NCI-H1694 (cell line): ENCODE measurements at places on chromosomes 1 and 21.

- DNase-seq = no peak
These were observed 9.5 kb downstream of the ZBTB7B start for GRCh38 chr1:155012026-155012546.

DNA sequence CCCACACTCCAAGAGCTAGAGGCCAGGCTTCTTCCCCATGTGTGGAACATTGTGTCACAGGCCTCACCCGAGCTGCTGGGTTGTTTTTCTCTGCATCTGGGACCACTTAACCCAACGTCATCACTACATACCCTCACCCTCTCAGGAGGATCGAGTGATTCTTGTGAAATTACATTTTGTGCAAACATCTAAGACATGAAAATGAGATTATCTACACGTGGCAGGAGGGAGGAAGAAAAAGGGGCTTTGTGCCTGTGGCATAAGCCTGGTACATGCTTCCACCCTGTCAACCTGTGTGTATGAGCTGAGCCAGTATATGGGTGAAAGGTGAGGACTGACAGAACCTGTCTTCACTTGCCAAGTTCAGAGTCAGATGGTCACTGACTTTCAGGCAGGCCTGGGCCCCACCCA, 1.6 kb downstream of the CPT2 start:
- DNase-seq = no peak

DNA sequence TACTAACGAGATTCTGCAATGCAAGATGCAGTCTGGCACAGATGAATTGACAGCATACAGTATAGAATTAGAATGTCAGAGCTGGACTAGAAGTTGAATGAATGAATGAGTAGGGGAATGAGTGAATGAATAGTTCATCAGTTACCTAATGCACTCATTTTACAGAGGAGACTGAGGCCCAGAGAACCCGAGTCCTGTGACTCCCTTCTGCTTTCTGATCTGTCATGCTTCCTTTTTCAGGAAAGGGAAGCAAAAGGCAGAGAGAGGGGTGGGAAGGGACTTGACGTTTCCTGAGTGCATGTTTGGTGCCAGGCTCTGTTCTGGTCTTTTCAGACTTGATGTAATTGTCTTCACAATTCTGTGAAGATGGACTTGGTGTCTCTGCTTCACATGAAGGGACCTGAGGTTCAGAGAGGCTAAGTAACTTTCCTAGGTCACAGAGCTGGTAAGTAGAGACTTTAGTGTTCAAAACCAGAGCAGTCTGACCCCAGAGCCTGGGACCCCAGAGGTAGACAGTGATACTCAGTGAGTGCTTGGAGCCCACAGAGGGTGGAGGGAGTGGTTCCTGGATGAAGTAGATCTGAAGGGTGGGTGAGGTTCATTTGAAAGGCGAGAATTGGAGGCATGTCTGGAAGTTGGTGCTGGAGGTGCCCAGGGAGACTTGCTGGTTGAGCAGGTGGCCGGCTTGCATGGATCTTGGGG, 8.0 kb upstream of the MEX3A start:
- DNase-seq = no peak

DNA sequence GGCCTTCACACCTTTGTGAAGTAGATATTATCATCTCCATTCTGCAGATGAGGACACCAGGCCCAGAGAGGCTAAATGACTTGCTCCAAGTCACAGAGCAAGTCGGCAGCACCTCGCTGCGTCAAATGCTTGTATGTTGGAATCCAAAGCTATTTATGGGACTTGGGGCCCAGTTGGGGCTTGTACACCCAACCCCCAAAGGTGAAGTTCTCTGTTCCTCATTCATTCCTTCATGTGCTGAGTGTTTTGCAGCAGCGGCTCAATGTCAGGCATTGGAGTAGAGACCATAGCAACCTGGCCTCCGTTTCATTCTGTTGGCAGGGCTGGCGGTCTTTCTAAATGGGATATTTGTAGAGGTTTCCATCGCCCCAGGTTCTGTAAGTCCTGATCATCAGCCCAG, 113.4 kb upstream of the SLC25A33 start:
- no peak for DNase-seq

GRCh38 chr1:202361701-202362100, 13.2 kb downstream of the PPP1R12B start:
- no peak for DNase-seq

- DNase-seq = peak; percentile 43
These were observed 36.7 kb downstream of the ERI3 start for GRCh38 chr1:44318097-44319088.

GRCh38 chr1:40313329-40313957, 3.6 kb downstream of the COL9A2 start:
- no peak for DNase-seq

GRCh38 chr1:70090141-70090540, 115.2 kb downstream of the LRRC40 start:
- DNase-seq = no peak

GRCh38 chr1:63821091-63822005, 47.5 kb downstream of the ROR1 start:
- no peak for DNase-seq

- peak; percentile 52 for DNase-seq
These were observed 40.4 kb downstream of the KIAA0040 start for GRCh38 chr1:175152006-175152652.

- DNase-seq = no peak
These were observed 59.3 kb downstream of the SLC37A1 start for GRCh38 chr21:42572906-42573495.

DNA sequence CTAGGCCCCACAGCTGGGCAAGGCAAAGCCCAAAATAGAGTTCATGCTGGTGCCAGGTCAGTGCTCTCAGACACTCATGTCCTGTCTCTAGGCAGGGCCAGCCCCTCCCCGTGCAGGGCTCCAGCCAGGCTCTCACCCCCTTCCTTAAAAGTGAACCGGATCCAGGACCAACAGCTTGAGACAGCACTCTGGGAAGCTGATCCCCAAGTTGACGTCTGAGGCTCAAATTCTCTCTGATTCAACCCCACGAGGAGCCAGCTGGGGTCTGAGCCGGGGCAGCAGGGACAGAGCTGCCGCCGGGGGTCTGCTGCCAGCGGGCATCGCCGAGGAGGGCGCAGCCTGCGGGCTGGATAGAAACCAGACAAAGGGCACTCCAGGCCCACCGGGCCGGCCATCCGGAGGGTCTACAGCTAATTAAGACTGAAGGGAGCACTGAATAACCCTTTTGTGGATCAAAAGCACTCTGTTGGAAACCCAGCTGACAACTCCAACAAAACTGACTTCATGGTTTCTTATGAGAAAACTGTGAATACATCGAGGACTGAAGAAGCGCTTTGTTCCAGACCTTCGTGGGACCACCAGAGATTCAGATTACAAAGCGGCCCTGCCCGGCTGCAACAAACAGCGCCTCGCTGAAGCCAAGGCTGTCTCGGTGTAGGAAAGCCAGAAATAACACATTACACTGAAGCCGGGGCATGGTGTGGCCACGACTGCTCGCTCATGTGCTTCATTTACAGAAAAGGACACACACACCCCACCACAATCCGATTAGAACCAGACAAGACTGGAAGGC, 95.8 kb downstream of the PSMG1 start:
- no peak for DNase-seq

DNA sequence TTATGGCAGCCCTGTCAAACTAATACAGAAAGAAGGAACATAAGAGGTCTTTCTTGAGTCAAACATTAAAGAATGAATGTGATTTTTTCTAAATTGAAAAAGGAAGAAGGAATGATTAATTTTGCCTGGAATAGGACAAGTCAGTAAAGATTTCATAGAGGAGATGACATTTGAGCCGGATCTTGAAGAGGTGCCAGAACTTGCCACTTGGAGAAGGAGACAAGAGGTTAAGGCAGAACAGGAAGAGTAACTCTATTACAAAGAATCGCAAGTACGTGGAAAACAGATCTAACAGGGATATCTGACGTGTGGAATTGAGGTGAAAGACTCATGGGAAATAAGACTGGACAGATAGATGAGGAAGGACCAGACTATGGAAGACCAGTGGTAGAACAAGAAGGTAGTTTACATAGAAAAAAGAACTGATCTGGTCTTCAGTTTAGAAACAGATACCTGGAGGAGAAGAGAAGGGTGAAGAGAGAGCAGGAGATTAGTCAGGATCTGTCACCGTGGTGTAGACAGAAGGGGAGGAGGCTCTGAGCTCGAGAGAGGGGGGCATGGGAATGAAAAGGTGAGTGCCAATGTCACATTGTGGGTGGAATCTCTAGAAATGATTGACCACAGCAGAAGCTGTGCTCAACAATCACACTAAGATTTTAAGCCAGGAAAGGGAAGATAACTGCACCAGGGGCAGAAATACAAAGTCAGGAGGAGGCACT, 32.5 kb downstream of the RHOU start:
- DNase-seq = peak; percentile 47
